ENCODE measurements at places on chromosomes 3 and 15.

GRCh38 chr3:154598166-154598565 lies 168.2 kb upstream of the GPR149 start:
- DNase-seq, result no peak

DNA sequence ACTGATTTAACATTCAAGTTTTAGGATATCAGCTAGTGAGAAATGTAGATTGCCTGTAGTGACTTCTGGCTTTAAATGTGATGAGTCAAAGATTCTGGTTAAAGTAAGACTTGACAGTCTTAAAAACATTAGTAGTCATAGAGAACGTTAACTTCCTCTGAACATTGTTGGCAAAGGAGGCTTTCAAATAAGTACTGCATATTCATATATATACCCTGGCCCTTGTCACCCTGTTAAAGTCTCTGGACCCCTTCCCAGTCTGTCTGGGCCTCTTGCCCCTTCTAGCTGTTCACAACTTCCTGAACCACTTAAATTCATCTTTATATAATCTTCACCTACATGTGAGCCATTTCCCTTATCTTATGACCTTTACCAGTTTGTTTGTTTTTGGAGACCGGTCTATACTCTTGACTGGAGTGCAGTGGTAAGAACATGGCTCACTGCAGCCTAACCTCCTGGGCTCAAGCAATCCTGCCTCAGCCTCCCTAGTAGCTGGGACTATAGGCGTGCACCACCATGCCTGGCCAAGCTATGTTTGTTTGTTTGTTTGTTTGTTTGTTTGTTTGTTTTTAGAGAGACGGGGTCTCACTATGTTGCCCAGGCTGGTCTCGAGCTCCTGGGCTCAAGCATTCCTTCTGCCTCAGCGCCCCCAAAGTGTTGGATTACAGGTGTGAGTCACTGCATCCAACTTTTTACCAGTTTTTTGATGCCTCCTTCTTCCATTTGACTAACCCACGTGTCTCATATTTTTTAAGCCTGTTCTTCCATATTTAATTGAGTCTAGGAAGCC lies 64.4 kb upstream of the CRTC3 start:
- no peak for DNase-seq

GRCh38 chr3:193344486-193344885 lies 34.1 kb downstream of the ATP13A5 start:
- no peak for DNase-seq

DNA sequence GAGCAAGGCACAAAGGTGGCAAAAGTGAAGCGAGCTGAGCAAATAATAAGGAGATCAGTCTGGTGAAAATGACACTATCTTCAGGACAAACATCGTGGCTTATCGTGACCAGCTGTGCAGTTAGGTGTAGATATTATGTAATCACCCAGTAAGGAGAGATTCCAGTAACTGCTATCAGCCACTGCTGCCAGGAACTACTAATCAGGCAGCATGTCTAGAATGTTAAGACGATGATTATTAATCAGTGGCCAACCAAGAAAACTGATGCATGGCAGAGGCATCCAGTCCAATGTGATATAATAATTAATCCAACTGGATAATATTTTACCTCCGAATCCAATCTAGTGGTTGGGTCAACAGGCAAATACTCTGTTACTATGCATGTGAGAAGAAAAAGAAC lies 252.7 kb upstream of the ZPLD1 start:
- no peak for DNase-seq

GRCh38 chr3:142852009-142852408 lies 36.9 kb downstream of the PCOLCE2 start:
- DNase-seq, result no peak

DNA sequence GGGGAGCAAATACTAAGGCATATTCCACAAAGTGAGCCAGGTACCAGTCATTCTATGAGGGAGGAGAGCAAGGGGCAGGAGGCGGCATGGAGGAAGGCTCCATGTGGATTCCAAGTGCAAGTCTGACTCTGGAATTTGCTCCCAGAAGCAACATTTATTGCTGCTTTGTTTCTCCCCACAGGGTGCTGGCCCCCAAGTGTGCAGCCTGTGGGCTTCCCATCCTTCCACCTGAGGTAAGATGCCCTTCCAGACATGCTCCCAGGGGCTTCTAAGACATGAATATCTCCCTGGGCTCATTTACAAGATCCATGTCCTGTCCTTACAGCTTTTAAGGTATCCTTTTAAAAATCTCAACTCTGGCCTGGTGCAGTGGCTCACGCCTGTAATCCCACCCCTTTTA lies 15.9 kb upstream of the SACM1L start:
- no peak for DNase-seq

DNA sequence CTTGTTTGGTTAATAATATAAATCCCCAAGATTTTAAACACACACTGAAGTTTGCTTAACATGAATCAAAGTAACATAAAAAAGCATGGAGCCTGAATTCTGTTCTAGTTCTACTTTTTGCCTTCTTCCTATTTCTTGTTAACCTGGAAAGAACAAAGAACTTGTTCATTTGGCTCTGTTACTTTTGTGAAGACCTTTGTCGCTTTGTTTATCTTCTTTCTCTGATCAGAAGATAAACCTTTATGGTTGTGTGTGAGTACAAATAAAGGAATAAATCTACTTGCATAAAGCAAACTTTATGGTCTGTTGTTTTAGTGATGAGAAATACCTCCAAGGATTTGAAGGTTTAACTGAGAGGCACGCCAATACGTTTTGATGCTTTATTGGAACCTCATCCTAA lies 210.1 kb upstream of the SATB1 start:
- DNase-seq, result no peak

GRCh38 chr3:14418296-14419250 lies 16.2 kb downstream of the SLC6A6 start:
- DNase-seq, result no peak

DNA sequence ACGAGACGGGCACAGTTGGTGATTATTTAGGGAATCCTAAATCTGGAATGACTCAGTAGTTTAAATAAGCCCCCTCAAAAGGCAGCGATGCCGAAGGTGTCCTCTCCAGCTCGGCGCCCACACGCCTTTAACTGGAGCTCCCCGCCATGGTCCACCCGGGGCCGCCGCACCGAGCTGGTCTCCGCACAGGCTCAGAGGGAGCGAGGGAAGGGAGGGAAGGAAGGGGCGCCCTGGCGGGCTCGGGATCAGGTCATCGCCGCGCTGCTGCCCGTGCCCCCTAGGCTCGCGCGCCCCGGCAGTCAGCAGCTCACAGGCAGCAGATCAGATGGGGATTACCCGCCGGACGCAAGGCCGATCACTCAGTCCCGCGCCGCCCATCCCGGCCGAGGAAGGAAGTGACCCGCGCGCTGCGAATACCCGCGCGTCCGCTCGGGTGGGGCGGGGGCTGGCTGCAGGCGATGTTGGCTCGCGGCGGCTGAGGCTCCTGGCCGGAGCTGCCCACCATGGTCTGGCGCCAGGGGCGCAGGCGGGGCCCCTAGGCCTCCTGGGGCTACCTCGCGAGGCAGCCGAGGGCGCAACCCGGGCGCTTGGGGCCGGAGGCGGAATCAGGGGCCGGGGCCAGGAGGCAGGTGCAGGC lies 318.0 kb downstream of the FGF12 start:
- no peak for DNase-seq

DNA sequence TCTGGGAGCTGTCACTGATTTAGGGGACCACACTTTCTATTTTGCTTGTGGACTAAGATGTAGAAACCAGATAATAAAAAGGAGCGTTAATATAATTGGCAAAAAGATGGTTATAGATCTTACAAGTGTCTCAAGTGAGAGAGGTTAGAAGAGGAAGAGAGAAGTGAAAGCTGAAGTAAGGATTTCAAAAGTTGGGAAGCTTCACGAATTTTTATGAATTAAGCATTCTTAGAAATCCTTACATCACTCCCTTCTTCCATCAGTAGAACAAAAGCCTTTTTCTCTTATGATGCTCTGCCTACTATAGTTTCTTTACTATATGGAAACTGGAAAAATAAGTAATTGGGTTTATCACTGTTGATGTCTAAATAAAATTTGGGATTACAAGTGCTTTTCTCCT lies 146.5 kb downstream of the FNDC3B start:
- no peak for DNase-seq

DNA sequence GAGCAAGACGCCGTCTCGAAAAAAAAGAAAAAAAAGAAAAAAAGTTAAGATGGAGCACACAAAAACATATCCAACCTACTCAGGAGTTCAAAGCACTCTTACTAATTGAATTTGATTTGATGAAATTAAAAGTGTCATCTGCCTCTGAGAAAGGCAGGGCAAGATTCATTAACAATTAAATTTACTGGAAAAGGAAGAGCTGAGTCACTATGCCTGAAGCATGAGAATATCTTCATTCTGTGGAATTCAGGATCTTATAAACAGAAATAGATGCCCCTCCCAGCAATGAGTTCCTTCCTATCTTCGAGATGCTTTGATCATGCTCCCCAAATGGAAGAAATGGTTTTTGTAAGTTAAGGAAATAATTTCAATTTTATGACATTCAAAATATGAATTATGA lies 61.0 kb upstream of the ST3GAL6 start:
- no peak for DNase-seq

DNA sequence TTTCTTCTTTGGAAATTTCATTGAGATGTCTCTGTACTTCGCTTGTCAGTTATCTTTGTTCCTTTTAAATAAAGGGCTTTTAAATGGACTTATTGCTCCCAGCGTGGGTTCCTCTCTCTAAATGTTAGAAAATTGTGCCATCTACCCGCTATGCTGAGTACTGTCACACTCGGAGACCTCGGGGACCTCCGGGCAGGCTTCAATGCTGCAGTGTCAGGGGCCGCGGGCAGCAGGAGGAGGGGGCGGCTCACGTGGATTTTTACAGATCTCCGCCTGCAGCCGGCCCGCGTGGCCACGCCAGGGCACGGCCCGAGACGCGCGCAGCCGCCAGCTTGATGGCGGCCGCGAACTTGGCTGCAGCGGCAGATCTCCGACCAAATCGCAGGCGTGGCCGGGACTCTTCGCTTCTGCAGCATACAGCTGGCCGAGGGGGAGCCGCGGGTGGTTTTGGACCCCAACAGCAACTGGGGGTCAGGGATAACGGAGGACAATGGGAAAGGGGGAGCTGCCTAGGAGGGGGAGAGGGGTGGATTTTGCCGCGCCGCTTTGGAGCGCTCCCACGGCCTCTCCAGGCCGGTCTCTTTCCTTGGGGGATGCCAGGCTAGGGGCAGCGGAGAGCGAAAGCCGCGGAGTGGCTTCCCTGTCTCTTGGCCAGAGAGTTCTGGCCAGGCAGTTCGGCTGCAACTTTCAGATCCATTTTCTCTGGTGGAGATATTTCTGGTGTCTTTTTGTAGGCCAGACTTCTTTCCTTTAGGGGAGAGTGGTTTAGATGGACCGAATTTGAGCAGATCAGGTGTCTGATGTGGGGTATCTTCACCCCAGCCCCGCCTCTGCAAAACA lies 15.3 kb downstream of the NR2F2 start:
- DNase-seq, result peak; percentile 89

GRCh38 chr3:29772436-29772835 lies 491.6 kb downstream of the RBMS3 start:
- DNase-seq, result no peak

DNA sequence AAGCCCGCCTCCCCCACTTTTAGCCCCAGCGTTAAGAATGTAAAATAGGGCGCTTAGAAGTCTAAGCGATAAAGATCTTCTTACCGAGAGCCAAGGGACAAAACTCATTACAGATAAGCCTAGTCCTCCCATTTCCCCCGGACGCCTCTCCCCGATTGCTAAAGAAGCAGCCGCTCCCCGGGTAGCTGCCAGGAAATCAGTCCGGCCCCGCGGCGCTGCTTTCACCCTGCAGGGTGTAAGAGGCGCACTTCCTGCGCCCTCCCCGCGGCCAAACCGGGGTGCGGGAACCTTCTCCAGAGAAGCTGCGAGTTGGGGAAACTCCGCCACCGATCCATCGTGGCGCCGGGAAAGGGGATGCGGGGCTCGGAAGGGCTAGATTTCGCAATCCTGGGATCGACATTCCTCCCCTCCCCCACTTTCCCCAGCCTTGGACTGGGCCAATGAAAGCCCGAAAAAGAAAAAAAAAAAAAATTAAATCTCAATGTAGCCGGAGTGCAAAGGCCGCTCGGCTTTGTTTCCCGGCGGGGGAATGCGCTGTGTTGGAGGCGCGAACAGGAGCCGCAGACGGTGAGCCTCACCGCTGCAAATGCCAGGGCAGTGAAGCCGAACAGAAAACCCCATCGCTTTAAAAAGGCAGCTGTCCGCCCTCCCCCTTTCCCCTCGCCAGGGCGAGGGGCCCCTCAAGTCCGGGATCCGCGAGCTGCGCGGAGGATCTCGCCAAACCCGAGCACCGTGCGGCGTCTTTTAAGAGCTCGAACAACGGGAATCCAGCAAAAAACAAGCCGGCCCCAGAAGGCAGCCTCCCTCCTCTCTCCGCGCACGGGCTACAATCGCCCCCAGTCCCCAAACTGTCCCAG lies 626 bp upstream of the PTPRG start:
- peak; percentile 90 for DNase-seq

DNA sequence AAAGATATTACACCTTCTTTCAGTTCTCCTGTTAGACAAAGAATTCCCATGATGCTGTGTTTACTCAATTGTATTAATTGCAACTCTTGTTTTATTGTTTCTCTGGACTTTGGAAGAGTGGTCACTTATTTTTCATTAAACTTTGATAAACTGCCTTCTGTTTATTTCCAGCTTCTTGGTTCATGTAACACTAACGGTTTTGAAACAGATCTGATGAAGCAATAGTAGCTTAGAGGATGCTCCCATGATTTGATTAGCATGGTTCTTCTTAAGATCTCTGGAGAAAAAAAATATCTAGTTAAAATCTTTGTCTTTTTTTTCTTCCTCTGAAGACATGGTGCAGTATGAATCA lies 90.1 kb downstream of the FNDC3B start:
- no peak for DNase-seq

DNA sequence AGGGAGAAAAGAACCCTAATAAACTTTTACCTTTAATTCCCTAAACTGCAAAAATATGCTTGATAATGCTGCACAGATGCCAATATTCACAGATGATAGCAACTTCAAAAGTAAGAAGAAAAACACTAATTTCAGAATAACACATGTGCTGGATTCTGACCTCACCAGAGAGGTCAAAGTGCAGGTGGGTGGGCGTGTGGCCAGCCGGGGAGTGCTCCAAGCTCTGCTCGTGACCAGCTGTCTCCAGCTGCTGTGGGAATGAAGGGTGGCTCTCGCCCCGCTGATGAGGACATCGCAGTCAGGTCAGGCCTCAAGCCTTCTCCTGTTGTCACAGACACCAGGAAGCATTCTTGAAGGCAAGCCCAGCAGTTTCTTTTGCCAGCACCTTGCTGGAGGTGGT lies 57.1 kb downstream of the ADAMTS17 start:
- peak; percentile 86 for DNase-seq

- DNase-seq, result no peak
Observed at GRCh38 chr3:160797356-160797755, 41.3 kb downstream of the PPM1L start.

- DNase-seq, result no peak
Observed at GRCh38 chr15:51494411-51495314, 127.9 kb downstream of the DMXL2 start.

DNA sequence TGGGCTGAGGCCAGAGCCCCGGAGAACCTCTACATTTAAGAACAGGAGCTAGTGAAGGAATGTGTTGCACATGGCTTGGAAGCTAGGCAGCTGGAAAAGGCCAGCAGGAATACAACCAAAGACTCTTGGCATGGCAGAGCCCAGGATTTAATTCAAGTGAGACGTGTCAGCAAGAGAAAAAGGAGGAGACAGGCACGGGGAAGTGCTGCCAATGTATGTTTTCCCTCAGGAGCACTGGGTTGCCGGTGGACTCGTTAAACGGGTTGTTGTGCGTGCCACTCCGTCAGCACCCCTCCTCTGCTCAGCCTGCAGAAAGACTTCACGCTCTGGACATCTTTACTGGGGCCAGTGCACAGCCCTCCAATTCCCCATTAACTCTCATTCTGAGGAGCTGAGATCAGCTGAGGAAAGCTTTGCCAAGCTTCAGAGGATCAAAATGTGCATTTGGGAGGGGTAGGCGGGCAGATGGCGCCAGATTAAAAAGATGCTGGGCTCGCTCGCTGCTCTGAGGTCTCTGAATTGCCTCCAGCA lies 103.7 kb downstream of the PDZRN3 start:
- no peak for DNase-seq

All from ovary (tissue), 10 donors.